CD4-positive, alpha-beta T cell treated with Interleukin-17A for 1 hour (primary cell): ENCODE measurements at places on chromosomes 1 and 21.

- DNase-seq = no peak
These were observed 12.4 kb downstream of the C1orf116 start for GRCh38 chr1:207020065-207020708.

GRCh38 chr1:145993618-145994390 is 2.6 kb downstream of the TXNIP start:
- DNase-seq = no peak

GRCh38 chr1:247646867-247647266 is 32.7 kb downstream of the OR13G1 start:
- no peak for DNase-seq

- DNase-seq = no peak
These were observed 147.0 kb downstream of the POU2F1 start for GRCh38 chr1:167367705-167368104.

GRCh38 chr1:55428231-55428630 is 213.1 kb upstream of the USP24 start:
- DNase-seq = no peak

GRCh38 chr1:174258148-174258550 is 98.8 kb downstream of the RABGAP1L start:
- DNase-seq = peak; percentile 54

- no peak for DNase-seq
These were observed 6.3 kb downstream of the CHIT1 start for GRCh38 chr1:203223012-203223775.

GRCh38 chr1:90924982-90925381 is 96.9 kb downstream of the ZNF644 start:
- no peak for DNase-seq

DNA sequence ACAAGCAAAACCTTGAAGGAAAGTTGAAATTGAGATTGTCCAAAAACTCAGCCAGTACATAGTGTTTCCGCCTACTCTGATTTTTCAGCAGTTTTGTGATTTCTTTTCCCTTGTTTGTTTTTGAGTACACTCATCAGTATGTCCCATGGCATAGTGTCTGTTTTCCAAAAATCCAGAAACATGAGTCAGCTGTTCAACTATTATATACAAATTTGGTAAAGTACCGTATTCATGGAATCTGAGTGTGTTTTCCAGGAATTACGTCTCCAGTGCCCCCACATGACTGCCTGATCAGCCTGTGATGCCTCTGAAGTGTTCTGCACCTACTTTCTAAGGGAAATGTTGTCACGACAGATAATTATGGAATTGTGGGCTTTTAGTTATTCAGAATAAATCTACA is 186.8 kb downstream of the LTN1 start:
- no peak for DNase-seq

GRCh38 chr21:34199121-34199910 is 125.9 kb downstream of the MRPS6 start:
- no peak for DNase-seq

GRCh38 chr1:157249326-157249725 is 111.1 kb upstream of the ETV3 start:
- no peak for DNase-seq

DNA sequence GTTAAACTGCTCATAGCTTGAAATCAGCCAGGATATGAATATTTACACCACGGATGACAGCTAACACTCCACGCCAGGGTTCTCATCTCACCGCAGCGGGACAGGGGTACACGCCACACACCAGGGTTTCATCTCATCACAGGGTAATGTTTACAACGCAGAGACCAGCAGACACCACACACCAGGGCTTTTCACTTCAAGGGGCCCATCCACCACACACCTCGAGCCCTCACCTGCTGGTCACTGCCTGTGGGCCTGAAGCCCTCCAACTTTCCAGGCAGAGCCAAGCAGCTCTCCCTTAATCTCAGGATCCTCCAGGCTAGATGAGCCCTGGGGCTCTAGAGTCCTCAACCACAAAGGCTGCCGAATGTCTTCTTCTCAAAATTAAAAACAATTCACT is 1.3 kb upstream of the KRTAP10-12 start:
- no peak for DNase-seq

GRCh38 chr1:84847253-84848250 is 45.5 kb downstream of the LPAR3 start:
- peak; percentile 50 for DNase-seq

DNA sequence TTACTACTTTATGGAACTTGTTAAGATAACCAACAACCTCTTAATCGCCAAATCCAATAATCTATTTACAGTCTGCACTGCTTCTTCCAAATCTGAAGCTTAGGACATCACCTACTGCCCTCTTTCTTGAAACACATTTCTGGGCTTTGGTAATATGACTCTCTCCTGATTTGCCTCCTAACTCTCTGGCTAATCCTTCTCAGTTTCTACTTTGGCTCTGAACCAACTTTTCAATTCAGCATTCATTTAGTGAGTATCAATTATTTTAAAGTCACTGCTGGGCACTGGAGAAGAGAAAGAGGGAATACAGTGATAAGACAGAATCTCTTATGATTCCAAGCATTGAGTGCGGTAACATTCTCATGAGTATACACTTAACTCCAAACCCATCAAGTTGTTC is 275.0 kb downstream of the AKT3 start:
- no peak for DNase-seq

DNA sequence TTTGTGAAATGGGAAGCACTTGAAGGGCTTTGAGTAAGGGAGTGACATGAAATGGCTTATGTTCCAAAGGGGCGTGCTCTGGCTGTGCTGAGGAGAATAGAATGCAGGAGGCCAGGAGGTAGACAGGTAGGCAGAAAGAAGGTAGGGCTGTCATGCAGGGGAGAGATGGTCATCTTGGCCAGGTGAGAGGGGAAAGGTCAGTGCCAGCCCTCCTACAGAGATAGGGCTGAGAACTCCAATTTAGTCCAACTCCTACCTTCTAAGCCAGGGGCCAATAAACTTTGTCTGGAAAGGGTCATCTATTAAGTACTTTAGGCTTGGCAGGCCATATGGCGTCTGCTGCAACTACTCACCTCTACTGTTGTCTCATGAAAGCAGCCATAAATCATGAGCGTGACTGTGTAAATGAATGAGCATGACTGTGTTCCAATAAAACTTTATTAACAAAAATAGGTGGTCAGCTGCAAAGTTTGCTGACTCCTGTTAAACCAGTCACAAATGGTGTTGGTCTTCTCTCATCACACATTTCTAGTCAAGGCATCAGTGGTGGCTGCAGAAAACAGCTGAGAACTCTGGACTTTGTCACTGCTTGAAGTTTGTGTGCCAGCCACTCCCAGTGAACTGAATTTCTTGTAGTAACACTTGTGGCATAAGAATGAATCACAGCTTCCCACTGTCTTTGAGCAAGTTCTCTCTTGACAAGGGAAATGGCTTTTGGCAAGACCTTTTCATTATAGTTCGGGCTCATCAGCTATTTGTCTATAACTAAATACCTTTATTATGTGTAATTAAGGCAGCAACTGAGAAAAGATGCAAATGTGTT is 32.0 kb upstream of the CD2 start:
- DNase-seq = no peak

- DNase-seq = no peak
These were observed 8.7 kb upstream of the HAX1 start for GRCh38 chr1:154263465-154264332.

GRCh38 chr1:37588939-37589338 is 6.8 kb downstream of the GNL2 start:
- no peak for DNase-seq

- DNase-seq = no peak
These were observed 145.6 kb downstream of the FMN2 start for GRCh38 chr1:240237305-240237721.

DNA sequence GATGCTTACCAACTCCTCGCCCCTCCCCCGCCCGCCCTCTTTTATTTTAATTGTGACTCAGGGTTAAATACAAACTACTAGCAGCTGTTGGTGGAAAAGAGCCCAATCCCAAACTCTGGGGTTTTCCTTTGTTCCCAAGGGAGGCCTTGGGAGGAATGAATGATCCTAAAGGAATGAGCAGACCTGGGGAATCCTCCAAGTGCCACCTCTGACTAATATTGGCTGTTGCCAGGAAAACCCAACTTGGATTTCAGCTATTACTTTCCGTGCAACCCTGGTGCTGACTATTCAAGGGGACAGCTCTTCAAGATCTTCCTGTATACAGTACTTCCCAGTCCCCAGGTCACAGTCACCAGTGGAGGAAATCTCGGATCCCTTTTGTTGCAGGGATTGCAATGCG is 1.3 kb upstream of the S100A10 start:
- no peak for DNase-seq

DNA sequence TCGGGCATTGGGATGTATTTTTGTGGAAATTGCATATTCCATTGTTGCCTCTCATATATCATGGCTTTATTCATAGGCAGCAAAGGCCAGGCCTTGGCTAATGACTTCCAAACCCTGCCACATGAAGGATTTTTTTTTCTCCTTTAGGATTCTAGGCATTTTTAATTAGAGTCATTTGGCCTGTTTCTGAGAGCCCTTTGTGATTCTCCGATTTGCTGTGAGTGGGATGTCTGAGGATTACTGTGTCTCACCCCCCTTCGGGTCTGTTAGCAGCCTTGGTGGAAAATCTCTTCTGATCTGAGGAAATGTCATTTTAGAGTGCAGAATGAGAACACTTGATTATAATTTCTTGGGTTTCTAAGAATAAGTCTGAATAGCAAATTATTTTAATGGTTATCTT is 253.5 kb downstream of the NTNG1 start:
- no peak for DNase-seq

GRCh38 chr1:221983444-221983843 is 241.6 kb upstream of the DUSP10 start:
- no peak for DNase-seq

DNA sequence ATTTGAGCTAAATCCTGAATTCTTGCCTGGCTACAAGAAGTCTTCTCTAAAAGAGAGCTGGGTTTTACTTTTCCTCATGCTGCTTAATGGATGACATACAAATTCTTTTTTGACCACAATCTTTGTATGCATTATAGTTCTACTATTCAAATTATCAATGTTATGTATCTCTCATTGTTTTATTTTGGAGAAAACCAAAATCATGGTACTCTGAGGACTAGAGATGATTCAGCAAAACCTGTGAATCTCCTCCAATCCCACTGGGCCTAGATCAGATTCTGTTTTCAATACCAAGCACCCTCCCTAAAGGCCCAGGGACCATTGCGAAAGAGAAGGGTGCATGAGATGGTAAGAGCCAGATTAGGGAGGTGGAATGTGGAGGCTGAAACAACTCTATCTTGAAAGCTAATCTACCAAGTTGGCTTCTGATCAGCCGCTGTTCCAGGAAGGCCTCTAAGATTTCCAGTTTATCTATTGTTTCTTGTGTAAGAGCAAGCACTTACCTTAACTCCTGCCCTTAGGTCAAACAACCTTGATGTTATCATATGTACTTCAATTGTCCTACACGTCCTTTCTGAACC is 547.2 kb downstream of the PLPP3 start:
- no peak for DNase-seq

GRCh38 chr1:93468662-93469061 is 20.7 kb downstream of the FNBP1L start:
- no peak for DNase-seq

DNA sequence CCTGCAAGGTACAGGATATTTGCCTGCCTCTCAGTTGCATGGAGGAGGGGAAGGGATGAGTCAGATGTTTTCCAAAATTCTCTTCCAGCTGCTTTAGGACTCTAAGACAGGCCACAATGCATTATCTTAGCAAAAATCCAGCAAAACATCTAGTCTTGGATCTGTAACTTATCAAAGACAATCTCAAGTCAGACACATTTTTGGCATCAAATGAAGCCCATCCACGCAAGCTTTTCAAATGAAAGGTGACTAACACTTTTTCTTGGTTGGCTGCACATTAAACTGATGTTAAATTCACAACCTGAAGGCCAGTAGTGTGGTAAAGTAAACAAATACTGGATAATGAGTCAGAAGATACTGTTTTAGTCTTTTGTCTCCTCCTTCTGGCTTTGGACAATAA is 21.3 kb downstream of the FAM78B start:
- no peak for DNase-seq

- DNase-seq = no peak
These were observed 3.3 kb downstream of the IFNGR2 start for GRCh38 chr21:33406493-33406892.

- no peak for DNase-seq
These were observed 286.7 kb downstream of the HLX start for GRCh38 chr1:221165839-221166500.

- no peak for DNase-seq
These were observed 11.2 kb upstream of the CD84 start for GRCh38 chr1:160590488-160590887.

DNA sequence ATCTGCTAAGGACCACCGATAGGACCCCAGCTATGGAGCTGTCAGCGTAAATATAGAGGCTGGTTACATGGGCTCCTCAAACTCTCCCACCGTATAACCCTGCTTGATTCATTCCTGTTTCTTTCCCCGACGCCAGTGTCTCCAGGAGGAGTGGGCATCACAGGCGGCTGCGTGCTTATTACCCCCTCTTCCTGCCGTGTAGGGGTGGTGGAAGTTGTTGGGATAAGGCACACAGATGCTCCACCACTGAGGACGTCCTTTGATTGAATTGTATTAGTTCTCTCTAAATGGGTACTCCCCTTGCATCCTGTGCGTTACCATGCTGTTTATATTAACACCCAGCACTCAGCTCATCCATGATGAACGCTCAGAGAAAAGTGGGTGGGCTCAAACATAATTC is 104.6 kb downstream of the ZBTB18 start:
- no peak for DNase-seq

DNA sequence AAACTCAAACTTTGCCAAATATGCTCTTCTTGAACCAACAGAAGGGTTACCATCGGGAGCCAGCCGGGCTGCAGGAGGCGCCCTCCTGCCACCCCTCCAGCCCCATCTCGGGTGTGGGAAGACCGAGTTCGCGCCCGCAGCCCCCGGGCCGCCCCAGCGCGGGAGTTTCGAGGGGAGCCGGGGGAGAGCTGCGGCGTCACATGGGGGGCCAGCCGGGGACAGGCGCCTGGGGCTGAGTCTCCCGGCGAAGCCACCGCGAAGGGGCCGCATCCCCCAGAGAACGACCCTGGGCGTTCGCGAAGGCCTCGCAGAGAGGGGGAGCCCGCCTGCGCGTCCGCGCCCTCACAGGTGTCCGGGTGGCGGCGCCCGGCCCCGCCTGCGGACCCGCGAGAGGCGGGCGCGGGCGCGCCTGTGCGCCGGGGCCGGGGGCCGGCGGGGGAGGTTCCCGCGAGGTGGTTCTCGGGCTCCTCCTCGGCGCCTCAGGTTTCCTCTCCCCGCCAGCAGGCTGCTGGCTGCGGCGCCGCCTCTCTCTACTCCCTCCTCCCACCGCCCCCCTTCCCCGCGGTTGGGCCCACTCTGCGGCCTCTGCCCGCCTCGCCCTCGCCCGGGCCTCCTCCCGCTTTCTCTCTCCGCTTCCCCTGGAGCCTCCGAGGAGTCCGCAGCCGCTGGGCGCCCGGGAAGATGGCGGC is at the start of gene RAVER2:
RAVER2 (plus strand) TSS at position 584 of the 689 bp plus-strand sequence; CDS start at position 682, 98 bp downstream.
- peak; percentile 61 for DNase-seq
